GM23338 (cell line): ENCODE measurements at places on chromosomes 7 and 10.

GRCh38 chr7:148733496-148733895 is 34.8 kb downstream of the CUL1 start:
- no peak for DNase-seq

DNA sequence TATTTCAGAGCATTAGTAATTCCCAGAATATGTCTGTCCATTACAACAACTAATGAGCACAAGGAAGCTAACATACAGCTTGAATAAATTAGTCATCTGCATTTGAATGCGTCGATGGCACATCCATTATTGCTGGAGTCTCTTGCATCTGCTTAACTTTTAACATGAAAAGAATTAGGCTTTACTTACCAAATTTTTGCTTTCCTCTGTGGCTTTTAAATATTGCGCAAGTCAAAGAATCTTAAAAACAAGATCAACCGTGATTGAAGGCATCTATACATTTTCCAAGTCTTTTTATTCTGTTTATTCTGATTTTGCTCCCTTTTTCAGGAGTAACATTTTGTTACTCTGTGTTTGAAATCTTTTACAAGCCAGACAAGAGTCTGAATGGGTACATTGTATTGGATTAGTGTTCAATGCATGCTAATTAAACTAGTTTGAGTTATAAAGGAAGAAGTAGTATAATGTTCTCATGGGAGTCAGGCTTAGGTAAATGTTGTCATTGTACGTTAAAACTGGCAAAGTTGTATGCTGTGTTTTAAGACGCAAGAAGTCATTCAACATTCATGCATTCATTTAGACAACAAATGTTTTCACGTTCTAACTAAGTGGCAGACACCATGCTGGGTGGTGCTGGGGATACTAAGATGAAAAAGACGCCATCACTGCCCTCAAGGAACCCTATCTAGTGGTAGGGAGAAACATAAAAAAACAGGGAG is 4.0 kb upstream of the CACNB2 start:
- peak; percentile 48 for DNase-seq

- no peak for DNase-seq
Observed at GRCh38 chr7:45685619-45686240, 111.6 kb downstream of the ADCY1 start.

DNA sequence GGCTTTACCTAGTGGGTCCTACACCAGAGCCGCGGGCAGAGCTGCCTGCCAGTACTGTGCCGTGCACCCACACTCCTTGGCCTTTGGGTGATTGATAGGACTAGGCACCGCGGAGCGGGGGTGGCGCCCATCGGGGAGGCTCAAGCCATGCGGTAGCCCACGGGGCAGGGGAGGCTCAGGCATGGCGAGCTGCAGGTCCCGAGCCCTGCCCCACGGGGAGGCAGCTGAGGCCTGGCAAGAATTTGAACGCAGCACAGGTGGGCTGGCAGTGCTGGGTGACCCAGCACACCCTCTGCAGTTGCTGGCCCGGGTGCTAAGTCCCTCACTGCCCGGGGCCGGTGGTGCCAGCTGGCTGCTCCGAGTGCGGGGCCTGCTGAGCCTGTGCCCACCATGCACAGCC is 32.3 kb upstream of the KIAA1217 start:
- DNase-seq = no peak

DNA sequence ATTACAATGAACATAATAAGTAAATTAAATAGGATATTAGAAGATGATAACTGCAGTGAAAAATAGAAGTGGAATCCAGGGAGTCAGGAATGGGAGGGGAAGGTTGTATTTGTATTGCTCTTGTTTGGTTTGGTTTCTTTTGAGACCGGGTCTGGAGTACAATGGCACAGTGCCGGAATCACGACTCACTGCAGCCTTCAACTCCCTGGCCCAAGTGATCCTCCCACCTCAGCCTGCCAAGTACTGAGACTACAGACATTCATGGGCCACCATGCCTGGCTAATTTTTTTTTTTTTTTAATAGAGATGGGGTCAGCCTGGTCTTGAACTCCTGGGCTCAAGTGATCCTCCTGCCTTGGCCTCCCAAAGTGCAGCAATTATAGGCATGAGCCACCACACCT is 59.9 kb upstream of the LRRC4 start:
- DNase-seq = no peak
